ENCODE measurements at places on chromosomes 13 and 19. TPM values are rescaled to one million over a fixed set of nuclear protein-coding genes. Genes with fewer than 3 reads are reported as not detected.
A peak's percentile ranks its signal among the peaks of the same experiment; 100 is the strongest.

GRCh38 chr19:1007399-1008251 is 7.4 kb downstream of the GRIN3B start:
- no peak for DNase-seq

- DNase-seq: no peak
Observed at GRCh38 chr13:60009300-60010253, 154.2 kb downstream of the DIAPH3 start.

DNA sequence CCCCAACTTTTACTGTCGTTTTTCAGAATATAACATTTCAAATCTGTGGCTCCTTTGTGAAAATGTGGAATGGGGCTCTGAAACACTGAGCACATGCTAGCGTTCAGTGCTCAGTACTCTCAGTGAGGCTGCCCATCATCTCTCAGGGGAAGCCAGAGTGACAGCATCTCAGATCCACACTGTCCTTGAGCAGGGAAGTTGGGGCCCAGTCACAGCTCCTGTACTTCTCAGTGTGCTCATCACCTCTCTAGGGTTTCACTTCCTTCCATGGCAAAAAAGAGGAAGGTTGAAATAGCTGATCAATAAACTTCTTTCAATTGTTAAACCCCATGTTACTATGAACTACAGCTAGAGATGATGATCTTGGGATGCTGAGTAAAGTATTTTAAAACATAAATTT is 565.9 kb upstream of the SPRY2 start:
- no peak for DNase-seq

GRCh38 chr13:59343993-59344822 is 819.5 kb downstream of the DIAPH3 start:
- no peak for DNase-seq

DNA sequence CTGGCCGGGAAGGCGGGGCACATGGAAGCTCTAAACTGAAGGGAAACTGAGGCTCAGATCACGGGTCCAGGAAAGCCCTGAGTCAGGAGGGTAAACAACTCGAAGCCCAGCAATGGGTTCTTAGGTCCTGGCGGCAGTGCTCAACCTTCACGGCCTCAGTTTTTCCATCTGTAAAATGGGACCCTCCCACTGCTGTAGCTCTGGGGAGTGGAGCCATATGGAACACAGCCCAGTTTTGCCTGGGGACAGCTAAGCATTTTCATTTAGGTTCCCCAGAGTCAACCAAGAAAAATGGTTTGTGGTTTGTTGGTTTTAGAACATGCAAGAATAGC is 30.4 kb downstream of the CEBPG start:
- no peak for DNase-seq

DNA sequence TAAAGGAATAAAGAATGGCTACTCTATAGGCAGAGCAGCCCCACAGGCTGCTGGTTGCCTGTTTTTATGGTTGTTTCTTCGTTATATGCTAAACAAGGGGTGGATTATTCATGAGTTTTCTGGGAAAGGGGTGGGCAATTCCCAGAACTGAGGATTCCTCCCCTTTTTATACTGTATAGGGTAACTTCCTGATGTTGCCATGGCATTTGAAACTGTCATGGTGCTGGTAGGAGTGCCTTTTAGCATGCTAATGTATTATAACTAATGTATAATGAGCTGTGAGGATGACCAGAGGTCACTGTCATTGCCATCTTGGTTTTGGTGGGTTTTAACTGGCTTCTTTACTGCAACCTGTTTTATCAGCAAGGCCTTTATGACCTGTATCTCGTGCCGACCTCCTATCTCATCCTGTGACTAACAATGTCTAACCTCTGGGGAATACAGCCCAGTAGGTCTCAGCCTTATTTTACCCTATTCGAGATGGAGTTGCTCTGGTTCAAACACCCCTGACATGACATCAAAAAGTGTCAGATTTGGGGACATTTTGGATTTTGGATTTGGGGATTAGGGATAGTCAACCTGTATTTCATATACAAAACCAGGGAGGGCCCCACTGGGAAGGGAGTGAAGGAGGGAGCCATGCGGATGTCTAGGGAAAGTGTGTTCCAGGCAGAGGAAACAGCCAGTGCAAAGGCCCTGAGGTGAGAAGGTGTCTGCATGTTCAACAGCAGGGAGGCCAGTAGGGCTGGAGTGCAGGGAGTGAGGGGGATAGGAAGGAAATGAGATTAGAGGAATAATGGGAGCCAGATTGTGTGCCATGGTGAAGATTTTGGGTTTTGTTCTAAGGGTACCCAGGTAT is 10.9 kb downstream of the FXYD5 start:
- no peak for DNase-seq

BRSK1 gene
- total RNA-seq: 12.8 TPM

DNA sequence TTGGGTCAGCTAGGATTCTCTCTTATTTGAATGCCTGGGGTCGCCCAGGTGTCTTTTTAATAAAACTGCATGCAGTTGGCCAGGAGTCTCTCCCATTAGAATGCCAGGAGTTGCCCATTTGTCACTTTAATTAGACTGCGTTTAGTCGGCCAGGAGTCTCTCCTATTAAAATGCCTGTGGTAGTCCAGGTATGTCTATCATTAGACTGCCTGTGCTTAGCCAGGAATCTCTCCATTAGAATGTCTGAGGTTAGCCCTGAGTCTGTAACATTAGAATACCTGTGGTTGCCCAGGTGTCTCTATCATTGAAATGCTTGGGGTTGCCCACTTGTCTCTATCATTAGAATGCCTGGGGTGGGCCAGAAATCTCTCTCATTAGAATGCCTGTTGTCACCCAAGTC is 1470.9 kb downstream of the UQCRFS1 start:
- peak; percentile 49 for DNase-seq

GRCh38 chr13:80083853-80084676 is 256.9 kb downstream of the SPRY2 start:
- DNase-seq: peak; percentile 88

GRCh38 chr19:48544856-48545750 is 6.9 kb upstream of the SULT2B1 start:
- no peak for DNase-seq

GRCh38 chr13:39596685-39597084 is 6.3 kb downstream of the LHFPL6 start:
- no peak for DNase-seq

DNA sequence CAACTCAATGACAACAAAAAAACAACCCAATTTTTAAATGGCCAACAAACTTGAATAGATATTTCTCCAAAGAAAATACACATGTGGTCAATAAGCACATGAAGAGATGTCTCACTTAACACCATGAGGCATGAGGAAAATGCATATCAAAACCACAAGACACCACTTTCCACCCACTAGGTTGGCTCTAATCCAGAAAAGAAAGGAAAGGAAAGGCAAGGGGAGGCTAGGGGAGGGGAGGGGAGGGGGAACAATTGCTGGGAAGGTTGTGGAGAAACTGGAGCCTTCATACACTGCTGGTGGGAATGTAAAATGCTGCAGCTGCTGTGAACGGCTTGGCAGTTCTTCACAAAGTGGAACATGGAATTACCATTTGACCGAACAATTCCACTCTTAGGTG is 854.3 kb downstream of the UQCRFS1 start:
- DNase-seq: no peak

DNA sequence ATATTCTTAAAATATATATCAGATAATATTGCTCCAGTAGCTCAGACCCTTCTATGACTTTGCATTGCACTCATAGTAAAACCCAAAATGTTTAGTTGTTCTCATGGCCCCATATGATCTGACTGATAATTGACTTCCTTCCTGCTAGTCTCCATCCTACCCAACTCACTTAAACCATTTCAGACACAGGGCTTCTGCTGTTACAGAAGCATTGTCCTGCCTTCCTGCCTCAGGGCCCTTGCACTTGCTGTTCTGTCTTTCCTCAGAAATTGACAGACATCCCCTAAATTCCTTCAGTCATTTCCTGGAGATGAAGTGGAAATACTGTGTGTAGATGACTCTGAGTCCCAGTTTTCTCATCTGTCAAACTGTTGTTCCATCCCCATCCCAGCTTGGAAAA is 19.7 kb downstream of the FBXL12 start:
- DNase-seq: no peak

DNA sequence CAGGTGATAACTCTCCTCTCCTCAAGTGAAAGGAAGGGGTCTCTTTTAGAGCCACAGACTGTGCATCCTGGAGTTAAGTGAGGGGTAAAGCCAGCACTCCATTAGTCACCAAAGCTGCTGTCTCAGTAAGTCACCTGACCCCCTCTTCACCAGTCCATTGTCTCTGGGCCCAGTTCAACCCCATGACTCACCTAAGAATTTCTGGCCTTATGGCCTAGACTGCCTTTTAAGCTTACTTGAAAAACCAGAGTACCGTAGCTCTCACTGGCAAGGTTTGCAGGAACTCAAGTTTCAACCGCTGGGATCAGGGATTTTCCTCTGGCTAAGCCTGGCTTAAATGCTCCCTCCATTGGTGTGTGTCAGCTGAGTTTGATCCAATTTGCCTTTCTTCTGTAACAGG is 23.4 kb upstream of the EID2 start:
- DNase-seq: peak; percentile 80

GNA15 gene
- total RNA-seq: 0.26 TPM

- no peak for DNase-seq
Observed at GRCh38 chr19:30069535-30070197, 127.6 kb downstream of the URI1 start.

ICAM5 gene
- 0.53 TPM for total RNA-seq

IFNL4 gene
- total RNA-seq: not detected

DNA sequence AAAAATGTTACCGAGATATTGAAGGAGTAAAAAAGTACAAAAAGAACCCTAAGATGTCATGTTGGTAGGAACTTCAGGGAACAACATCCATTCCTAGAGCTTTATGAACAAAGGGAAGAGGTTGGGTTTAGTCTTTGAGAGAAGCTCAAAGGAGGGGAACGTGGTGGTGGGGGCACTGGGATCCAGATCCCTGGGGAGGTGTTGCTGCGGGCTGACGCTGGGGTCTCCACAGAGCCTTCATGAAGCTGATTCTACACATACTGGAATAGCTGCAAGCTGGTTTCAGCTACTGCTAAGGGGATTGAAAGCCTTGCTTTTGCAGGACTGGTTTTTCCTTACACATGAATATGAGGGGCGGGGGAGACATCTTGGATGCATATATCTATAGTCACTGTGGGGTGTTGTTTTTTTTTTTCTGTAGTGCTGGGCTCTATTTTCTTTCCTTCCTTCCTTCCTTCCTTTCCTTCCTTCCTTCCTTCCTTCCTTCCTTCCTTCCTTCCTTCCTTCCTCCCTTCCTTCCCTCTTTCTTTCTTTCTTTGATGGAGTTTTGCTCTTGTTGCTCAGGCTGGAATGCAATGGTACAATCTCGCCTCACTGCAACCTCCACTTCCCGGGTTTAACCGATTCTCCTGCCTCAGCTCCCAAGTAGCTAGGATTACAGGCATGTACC is 6.5 kb upstream of the MZF1 start:
- DNase-seq: no peak

NTF4 gene
- total RNA-seq: not detected

DNA sequence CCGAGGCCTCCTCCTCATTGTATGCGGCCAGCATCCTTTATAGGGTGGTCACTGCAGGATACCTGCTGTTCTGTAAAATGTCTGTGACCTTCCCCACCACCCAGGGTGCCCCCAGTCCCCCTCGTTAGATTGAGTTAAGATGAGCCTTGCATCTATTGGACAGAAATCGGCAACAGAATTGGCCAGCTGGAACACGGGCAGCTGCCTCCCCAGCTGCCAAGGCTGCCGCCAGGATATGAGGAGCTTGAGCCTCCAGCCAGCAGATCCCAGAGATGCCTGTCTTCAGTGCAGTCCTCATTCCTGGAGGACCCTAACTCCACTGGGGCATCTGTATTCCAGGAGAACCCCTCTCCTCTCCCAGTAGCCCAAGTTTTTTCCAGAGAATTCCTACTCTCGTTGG is 463.0 kb downstream of the TSHZ3 start:
- no peak for DNase-seq

LCP1 gene
- total RNA-seq: 13.5 TPM

KLK3 gene
- not detected for total RNA-seq

- no peak for DNase-seq
Observed at GRCh38 chr19:5420953-5421352, 34.3 kb upstream of the ZNRF4 start.

- DNase-seq: no peak
Observed at GRCh38 chr13:27953676-27954405, 15.3 kb downstream of the CDX2 start.

TUBA3C gene
- 65.6 TPM for total RNA-seq

DNA sequence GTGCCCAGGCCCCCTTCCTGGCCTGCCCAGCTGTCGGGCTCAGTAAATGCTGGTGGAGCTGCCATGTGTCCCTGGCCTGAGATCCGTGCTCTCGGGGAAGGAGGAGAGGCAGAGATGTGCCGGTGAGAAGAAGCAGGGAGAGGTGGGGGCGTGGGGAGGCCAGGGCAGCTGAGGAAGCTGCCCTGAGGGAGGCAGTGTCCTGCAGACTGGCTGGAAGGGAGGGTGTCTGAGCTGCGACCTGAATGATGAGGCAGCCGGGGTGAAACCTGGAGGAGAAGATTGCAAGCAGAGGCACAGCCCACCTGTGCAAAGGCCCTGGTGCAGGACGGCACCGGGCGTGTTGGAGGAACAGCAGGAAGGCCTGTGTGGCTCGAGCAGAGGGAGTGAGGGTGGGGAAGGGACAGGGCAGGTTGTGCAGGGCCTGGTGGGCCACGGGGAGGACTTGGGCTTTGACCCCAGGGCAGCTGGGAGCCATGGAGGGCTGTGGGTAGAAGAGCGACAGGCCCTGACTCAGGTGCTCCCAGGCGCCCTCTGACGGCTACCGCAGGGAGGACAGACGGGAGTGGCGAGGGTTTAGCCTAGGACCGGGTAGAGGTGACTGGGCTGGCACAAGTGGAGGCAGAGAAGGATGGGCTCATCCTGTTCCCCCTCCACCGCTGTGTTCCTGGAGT is 14.0 kb upstream of the CELF5 start:
- peak; percentile 32 for DNase-seq

LILRB4 gene
- total RNA-seq: not detected

TSHZ3 gene
- 4.7 TPM for total RNA-seq

DNA sequence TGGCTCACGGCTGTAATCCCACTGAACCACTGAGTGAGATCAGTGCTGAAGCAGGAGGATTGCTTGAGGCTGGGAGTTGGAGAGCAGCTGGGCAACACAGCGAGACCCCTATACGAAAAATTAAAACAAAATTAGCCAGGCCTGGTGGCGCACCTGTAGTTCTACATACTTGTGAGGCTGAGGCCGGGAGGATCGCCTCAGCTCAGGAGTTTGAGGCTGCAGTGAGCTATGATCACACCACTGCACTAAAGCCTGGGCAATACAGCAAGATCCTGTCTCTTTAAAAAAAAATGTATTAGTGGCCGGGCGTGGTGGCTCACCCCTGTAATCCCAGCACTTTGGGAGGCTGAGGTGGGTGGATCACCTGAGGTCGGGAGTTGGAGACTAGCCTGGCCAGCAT is 6.3 kb upstream of the SELENOV start:
- no peak for DNase-seq

GRCh38 chr19:58466089-58466759 is 656 bp upstream of the ZNF324 start:
- no peak for DNase-seq

IZUMO1 gene
- total RNA-seq: not detected

DMKN gene
- total RNA-seq: 4.4 TPM

CEACAM16 gene
- total RNA-seq: not detected

DNA sequence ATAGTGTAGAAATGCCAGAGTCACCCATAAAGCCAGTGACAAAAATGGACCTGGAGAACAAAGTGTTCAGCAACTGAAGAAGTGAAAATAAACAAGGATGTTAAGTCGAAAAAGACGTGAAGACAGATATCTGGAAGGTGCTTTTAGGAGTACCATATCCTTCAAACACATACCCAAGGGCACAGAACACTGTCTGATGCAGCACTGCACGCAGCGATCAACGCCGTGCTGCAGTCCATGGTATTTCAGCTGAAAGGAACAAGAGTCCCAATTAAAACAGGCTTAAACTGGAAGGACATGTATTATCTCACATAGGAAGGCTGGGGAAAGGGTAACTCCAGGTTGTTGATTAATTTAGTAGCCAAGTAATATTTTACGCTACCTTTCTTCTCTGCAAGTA is 108.2 kb downstream of the SGCG start:
- no peak for DNase-seq

Data from A172 (cell line).